ENCODE measurements at places on chromosomes 7 and 10.

- no peak for DNase-seq
Observed at GRCh38 chr10:75825235-75825634, 393.8 kb downstream of the LRMDA start.

GRCh38 chr10:78785991-78786390 lies 282.8 kb upstream of the ZMIZ1 start:
- DNase-seq: no peak

GRCh38 chr10:71521504-71522441 lies 125.1 kb downstream of the CDH23 start:
- no peak for DNase-seq

DNA sequence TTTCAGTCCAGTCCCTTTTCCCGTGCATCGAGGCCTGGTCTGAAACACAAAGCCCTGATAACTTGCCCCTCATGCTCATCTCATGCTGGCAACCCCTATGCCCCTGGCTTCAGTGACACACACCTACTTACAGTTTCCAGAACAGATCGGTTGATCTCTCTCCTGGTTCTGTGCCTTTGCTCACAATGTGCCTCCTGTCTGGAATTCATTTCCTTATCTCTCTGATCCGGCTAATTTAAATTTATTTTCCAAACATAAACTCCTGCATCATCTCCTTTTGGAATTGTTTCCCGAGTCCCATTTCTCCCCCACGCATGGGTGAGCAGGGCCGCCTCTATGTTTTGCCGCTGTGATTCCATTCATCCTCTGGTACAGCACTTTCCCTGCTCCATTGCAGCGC lies 25.9 kb upstream of the FZD8 start:
- DNase-seq: no peak

DNA sequence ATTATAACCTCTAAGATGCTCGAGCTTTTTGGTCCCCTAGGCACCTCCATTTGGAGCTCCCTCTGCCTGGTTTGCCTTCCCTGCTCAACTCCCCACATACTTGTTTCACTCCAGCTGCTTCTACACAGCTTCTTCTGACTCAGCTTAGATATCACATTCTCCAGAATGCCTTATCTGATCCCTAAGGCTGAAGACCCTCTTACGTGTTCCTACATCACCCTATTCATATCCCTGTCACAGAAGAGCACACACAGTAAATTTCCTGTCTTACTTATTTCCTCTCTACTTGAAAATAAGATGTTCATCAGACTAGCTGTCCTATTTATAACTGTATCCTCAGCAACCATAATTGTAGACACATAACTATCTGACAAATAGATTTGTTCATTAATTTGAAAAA lies 61.3 kb upstream of the RNF148 start:
- no peak for DNase-seq

DNA sequence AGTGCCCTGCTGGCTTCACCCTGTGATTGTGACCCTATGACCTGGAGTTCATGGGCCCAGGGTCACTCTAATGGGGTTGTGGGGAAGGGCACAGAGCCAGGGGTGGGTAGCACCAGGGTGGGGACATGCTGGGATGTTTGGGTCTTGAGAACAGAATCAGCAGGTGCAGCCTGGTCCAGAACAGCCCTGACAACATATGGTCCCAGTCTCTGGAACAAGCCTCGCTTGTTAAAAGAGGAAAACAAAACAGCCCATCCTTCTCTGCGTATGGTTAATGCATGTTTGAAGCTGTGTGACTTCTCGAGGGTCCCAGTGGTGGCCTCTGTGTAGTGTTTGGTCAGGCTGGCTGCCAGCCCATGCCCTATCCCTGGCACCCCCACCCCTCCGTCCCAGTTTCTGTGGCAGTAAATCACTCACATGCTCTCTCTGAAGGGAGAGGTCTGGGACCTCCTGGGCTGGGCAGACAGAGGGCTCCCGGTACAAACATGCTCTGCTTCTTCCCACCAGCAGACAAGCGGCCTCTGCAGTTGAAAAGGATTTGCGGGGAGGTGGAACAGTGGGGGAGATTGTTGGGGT lies 79.4 kb downstream of the FAM241B start:
- peak; percentile 22 for DNase-seq

- no peak for DNase-seq
Observed at GRCh38 chr7:537911-538634, 18.4 kb upstream of the PDGFA start.

DNA sequence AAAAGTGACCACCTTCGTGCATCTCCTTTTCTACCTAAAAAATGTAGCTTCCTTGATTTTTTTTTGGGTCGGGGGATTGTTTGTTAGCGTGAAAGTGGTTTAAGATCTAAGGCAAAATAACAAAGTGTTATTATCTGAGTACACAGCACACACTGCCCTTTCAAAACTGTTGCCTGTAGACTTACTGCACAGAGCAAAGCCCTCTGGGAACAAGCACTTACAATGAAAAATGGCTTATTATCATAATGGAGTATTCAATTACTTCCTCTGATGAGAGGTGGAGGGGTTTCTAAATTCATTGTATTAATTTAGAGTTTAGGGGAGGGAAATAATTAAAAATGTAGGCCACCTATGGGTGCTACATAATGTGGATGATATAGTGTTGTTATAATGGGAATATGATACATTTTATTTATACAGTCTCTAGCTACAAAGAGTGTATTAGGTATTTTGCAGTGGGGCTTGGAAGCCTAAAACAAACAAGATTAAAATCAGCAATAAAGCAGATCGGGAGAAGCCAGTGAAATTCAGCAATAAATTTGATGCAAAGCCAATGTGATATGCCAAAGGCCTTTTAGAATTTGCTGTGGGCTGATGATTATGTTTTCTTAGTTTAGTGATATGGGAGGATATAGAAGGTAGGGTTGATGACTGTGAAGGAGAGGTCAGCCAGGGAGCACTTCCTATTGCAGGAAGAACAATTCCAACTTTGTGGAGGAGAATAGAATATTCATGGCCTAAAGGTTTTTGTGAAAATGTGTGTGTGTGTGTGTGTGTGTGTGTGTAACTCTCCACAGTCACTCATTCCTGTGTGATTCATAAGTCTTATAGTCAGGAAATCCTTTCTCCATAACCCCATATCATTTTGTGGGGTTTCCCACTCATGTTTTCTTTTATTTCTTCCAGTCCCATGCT lies 17.7 kb upstream of the EXOC4 start:
- DNase-seq: no peak

DNA sequence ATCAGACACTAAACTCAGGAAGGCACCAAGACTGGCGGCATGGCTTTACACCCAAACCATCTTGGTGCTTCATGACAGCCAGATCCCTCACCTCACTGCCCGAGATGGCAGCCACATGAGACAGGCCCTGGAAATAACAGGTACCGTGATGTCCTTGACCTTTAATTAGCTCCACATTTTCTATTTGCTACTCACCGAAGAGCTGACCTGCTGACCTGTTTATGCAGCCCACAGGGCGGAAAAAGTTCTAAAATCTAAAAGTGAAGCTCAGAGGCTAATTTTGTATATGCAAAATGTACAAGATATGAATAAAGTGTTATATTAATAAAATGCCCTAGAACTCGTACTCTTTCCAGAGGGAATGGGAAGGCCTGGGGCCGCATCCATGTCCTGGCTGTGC lies 51.6 kb upstream of the RASGEF1A start:
- DNase-seq: no peak

DNA sequence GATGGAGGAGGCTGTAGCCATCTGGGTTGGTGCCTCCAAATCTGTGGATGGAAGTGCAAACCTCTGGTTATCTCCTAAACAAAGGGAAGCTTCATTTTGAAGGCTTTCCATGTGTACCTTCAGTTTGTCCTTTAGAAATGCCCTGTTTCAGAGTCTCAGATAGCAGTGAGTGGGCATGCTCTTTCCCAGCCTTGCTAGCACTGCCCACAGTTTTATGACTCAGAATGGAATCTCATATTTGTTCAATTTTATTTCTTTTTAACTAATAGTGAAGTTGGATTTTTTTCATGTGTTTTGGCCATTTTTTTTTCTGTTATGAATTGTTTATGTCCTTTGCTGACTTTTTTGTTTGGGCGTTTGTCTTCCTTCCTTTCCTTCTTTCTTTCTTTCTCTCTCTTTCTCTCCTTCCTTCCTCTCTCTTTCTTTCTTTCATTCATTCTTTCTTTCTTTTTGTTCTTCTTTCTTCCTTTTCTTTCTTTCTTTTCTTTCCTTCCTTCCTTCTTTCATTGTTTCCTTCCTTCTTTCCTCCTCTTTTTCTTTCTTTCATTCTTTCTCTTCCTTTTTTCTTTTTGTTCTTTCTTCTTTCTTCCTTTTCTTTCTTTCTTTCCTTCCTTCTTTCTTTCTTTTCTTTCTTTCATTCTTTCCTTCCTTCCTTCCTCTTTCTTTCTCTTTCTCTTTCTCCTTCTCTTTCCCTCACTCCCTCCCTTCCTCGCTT lies 25.6 kb downstream of the PRF1 start:
- peak; percentile 11 for DNase-seq

DNA sequence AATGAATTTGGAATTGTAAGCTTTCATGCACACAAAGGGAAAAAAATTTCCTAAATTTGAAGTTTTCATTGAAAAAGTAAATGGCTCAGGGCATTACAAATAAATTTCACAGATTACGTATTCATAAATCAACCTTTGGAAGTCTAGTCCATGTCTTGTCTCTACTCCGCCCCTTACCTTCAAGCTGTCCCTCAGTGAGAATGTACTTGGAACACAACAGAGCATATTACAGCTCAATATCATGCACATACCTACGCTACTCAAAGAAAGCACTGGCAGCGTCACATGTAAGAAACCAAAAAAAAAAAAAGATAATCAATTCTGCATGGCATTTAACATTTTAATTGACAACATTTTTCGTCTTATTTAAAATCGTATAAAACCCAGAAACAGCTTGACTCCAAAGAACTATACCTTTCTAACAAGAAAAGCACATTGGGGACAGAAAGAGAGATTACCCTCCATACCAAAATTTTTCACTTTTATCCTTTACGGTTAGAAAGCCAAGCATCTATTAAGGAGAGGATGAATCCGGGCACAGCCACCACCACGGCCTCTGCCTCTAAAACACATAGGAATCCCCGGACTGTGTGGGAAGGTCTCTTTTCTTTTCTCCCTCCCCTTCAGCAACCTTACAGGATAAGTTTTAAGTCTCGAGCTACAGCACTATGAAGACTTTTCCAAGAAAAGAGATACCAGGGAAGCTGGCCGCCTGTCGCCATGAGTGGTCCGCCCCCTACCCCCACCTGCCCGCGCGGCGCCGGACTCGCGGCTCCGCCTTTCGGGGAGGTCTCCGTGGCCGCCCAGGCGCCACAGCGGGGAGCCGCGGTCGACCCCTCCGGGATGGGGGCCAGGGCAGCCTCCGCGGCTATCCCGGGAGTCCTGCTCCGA lies 1.1 kb downstream of the JMJD1C start:
- peak; percentile 48 for DNase-seq

GRCh38 chr10:131722121-131722520 lies 178.7 kb upstream of the PPP2R2D start:
- DNase-seq: no peak

GRCh38 chr10:127450644-127451043 lies 98.5 kb upstream of the NPS start:
- peak; percentile 39 for DNase-seq

GRCh38 chr7:50119815-50120637 lies 27.0 kb upstream of the ZPBP start:
- DNase-seq: no peak

- no peak for DNase-seq
Observed at GRCh38 chr10:89637113-89637512, 7.9 kb downstream of the PANK1 start.

DNA sequence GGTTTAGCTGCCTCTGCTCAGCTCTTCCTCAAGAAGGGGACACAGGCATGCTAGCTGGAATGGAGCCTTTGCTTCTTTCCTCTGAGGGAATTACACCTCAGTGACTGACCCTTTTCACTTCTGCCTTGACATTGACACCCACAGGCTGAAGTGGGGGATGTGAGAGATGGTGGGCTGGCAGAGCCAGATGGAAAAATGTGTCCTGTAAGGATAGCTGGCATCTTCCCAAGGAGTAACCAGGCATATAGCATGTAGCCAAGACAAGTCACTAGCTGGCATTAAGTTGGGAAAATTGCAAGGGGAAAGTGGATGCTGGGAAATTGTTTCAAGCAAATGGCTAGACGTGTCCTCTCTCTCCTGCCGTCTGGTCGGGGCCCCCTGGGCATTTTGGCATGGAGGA lies 19.9 kb downstream of the STMP1 start:
- no peak for DNase-seq

Data from DMS79 treated with DMSO at 0.1 percent for 48 hours (cell line).